ENCODE measurements at places on chromosomes 12 and 14.

- no peak for DNase-seq
Observed at GRCh38 chr14:71659159-71659558, 273.1 kb upstream of the RGS6 start.

DNA sequence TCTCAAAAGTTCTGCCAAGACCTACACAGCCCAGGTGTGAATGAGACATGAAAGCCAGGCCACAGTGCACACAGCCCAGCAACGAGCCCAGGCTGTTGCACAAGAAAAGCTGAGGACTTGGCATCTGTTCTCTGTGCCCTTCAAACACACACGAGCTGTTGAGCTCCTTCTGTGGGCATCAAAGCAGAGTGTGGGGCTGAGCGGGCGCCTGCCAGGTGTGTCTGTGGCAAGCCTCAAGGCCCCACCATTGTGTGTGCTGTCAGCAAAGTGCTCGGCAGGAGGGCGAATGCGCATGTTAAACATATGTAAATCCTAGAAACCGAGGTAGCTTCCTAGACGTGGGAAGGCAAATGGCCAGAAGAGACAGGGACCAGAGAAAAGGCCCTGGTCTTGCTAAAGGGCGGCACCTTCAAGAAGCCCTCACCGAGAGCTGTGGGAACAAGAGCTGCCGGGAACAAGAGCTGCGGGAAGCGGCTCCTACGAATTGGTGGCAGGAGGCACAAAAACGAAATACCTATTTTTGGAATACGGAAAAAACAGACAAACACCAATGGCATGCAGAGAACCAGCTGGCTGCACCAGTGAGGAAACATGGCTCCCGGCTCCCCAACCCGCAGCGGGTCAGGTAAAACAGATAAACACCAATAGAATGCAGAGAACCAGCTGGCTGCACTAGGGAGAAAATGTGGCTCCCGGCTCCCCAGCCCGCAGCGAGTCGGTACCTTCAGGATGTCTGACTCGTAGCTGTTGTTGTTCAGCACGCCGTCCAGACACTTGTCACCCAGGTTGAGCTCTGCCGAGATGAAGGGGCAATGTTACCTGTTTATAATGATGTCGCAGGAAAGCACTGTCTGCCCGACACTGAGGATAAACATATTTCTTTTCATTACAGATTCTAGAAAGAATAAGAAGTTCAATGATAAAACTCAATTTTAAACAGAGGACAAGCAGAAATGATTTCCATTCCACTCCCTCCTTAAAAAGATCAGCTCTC lies 19.0 kb upstream of the GOLGA3 start:
- no peak for DNase-seq

DNA sequence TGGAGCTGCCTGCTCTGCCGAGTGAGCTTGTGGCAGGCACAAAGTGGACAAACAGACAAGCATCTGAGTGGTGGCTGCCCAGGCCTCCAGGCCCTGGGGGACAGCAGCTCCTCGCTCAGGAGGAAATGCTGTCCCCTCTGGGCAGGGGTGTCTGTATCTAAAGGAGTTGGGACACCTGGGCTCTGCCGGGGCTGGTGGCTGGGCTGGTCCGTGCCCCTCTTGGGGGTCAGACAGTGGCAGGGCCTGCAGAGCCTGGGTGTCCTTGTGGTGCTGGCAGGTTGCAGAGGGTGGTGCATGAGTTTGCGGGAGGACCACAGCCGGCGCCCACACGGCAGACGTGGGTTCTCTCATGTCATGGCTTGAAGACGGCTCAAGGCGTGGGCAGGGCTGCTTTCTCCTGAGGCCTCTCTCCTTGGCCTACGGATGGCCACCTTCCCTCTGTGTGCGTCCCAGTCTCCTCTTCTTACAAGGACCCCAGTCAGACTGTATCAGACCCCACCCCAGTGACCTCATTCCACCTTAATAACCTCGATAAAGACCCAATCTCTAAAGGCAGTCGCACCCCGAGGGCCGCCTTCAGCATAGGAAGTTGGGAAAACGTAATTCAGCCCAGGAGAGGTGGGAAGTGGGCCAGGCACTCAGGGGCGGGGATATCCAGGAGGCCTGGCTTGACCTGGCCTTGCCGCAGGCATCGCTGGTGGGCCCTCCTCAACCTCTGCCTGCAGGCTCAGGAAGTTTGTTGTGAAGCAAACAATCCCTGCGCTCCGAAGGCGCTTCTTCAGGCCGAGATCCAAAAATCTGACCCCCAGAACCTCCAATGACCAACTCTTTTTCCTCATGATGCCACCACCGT lies 110.0 kb downstream of the KIF26A start:
- DNase-seq: no peak

DNA sequence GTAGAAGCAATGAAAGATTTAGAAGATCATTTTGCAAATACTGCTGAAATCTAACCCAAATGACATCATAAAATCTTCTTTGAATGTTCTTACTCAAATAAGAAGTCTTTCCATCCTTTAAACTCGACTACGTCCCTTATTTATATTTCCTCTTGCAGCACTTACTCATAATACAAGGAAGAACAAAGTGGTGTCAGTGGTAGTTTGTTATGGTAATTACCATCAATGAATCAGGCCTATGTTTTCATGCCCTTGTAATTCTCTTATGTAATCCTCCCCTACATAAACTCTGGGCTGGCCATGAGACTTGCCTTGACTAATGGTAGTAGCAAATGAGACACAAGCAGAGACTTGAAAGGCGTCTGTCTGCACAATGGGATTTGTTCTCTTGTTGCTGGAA lies 17.0 kb downstream of the EEA1 start:
- DNase-seq: no peak

GRCh38 chr12:5258498-5258897 lies 173.4 kb upstream of the NTF3 start:
- DNase-seq: no peak

- DNase-seq: no peak
Observed at GRCh38 chr14:53908416-53908815, 48.2 kb downstream of the BMP4 start.

DNA sequence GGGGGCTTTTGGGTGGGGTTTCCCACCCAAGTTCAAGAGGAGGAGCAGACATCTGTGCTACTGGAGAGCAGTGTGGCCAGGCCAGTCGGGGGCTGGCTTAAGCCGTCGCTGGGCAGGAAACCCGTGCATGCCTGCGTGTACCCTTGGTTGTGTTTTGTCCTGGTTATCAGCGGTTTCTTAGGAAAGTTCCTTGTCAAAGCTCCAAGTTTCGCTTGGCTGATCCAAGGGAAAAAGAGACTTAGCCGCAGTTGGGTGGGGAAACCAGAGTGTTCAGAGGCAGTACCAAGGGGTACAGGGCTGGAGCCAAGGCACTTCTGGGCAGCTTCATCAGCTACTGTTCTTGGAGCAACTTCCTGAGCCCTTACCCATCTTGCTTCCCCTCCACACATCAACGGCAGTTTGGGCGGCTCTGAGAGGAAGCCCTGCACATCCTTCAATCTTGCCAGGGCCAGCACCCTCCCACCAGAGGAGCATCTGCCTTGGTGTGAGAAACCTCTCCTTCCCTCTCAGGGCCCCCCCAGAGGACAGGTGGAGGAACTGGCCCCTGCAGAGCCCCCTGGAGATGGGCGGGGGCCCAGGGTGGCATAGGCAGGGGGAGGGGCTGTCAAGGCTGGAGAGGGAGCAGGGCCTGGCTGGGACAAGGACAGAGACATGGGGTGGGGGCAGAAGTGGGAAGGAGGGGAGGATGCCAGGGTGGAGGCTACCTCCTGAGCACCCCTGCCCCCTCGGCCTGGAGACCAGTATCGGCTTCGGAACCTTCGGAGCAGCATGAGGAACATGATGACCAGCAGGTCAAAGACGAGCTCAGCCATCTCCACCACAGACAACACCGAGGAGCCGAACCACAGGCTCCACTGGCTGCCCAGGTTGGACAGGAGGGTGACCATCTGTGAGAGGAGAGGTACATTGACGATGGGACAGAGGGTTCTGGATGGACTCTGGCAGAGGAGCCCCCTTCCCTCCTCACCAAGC lies 5.8 kb upstream of the TNFRSF1A start:
- no peak for DNase-seq

- DNase-seq: no peak
Observed at GRCh38 chr14:80902608-80903007, 38.9 kb downstream of the CEP128 start.

GRCh38 chr12:79818856-79819255 lies 116.0 kb downstream of the PPP1R12A start:
- DNase-seq: no peak

DNA sequence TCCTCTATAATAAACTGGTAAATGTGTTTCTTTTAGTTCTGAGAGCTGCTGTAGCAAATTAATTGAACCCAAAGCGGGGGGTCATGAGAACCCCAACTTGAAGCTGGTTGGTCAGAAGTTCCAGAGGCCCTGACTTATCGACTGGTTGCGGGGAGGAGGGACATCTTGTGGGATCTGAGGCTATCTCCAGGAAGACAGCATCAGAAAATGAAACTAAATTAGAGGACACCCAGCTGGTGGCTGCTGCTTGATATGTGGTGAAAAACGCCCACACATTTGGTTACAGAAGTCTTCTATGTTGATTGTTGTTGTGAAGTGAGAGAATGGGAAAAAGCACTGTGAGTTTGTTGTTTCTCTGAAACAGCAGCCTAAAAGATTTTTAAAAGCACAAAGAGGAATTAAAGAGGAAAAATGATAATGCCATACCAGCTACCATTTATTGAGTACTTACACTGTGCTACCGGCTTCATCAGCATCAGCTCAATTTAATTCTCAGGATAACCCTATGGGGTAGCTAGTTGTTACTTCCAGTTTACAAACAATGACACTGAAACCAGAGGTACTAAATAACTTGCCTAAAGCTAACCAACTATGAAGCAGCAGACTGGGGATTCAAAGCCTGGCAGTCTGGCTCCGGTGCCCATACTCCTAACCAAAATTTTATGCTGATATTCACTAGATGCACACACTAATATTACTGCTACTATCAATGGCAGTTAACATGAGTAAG lies 24.3 kb downstream of the DDX24 start:
- DNase-seq: no peak

- DNase-seq: no peak
Observed at GRCh38 chr12:13959131-13959723, 22.2 kb downstream of the GRIN2B start.

DNA sequence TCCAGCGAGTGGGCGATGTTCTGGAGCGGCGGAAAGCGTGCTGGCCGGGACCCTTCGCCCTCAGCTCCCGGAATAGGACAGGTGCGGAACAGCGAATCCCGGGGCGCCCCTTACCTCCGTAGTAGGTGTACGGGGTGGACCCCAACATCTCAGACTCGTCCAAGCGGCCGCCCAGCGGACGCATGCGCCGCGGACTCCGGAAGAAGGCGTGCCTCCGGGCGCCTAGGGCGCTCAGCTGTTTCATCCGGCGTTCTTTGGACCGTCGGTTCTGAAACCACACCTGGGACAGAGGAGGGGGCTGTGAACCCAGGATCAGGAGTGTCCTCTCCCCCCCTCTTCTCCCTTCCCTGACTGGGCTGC lies 4.5 kb downstream of the LHX5 start:
- no peak for DNase-seq

DNA sequence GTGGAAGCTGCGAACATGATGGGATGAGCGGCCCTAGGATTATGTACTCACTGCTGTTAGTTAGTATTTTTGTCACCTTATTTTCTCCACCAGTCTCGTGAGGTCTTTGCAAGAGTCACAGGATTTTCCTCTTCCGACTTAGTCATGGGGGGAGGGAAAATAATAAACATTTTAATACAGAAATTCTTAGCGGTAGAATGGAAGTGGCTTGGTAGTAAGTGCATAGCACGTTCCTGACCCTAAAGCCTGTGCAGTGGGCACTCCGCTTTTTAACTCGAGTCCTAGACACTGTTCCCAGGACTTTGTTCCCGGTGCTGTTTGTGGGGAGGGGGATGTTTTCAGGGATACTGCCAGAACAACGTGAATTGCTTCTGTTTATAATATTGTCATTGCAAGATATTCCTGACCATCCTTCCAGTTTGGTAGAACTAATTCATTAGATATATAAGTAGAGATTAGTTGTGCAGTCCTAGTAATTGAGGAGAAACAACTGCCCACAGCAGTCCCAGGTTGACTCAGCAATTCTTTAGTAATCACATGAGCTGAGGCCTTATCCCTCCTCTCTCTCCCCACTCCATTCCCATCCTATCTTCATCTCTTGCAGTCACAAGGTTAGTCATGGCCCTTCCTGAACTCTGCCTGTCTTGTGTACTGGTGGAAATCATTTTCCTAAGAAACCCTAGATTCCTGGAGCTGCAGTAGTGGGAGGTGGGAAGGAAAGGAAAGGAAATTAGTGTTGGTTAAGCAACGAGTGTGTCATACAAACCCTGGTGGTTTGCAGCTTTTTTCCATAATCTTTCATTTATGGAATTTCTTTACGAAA lies 799 bp downstream of the SLC38A6 start:
- no peak for DNase-seq

GRCh38 chr12:108905725-108906124 lies 25.8 kb downstream of the DAO start:
- no peak for DNase-seq

DNA sequence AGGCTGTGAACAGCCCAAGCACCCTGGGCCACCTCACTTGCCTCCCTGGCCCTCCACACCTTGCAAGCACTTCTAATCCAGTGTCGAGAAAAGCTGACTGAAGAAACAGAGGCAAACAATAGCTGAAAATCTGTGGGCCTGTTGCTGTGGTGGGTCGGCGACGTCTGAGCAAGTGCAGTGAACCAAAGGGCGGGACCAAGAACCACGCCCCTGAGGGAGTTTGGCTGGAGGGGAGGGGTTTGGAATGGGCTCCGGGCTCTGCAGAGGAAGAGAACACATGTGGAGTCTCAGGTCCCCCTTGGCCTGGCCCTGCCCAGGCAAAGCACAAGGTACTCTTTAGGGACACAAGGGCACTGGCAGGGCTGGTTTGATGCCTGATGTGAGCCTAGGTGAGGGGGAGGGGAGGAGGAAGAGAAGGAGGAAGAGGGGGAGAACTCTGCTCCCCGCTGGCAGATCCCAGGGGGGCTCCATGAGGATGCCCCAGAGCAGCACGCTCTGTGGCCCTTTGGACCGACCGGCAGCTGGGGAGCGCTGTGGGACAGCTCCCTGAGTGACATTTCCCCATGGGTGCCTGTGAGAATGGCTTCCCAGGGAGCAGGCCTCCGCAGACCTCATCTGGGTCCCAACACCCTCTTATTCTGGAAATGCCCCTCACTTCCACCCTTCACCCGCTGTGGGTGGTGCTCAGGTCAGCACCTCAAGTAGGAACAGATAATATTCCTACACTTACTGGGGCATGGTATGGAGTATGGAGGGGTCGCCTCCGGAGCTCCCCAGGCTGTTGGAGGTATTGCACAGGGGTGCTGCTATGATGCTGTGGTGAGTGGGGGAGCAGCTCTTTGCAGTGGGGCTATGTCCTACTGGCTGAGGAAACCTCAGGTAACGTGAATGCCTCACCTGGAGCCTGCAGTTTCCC lies 85.5 kb downstream of the CPSF2 start:
- DNase-seq: no peak

GRCh38 chr14:81567302-81567701 lies 33.6 kb upstream of the SEL1L start:
- DNase-seq: no peak

- DNase-seq: no peak
Observed at GRCh38 chr14:22800346-22800745, 14.9 kb downstream of the SLC7A7 start.
